ENCODE measurements at places on chromosomes 7 and 10.

DNA sequence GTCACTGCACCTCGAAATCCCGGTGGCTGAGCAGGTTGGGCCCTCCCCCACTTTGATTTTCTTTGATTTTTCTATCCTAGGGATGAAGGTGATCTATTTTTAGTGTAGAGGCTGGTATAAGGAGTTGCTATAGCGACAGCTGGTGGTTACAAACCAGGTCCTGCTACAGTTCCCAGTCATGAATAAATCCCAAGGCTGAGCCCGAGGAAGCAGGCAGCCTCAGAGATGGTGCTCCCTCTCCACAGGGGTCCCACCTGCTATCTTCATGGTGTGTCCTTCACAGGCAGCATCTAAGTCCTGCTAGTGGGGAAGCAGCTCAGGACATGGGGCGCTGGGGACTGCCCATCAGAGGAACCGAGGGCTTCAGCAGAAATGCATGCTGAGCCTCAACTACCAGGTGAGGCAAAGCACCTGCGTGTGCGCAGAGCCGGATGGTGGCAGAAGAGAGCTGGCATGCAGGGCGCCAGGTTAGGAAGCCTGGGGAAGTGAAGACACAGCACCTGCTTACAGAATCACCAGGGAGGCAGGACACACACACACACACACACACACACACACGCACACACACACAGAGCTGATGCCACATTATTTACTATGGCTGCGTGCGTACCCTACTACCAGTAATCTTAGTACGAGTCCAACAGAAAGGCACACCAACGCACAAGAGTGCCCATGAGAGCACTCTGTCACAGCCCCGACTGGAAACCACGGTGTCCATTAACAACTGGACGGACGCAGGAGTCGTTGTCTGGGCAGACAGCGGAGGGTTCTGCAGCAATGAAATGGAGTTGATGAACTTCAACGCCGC, 150.9 kb downstream of the PRKAG2 start:
- no peak for DNase-seq

- DNase-seq, result peak; percentile 82
Observed at GRCh38 chr10:101354328-101355071, 535 bp downstream of the BTRC start.

GRCh38 chr10:17062955-17063484, 66.6 kb downstream of the CUBN start:
- peak; percentile 83 for DNase-seq

GRCh38 chr10:91672021-91672608, 39.2 kb upstream of the PPP1R3C start:
- no peak for DNase-seq

DNA sequence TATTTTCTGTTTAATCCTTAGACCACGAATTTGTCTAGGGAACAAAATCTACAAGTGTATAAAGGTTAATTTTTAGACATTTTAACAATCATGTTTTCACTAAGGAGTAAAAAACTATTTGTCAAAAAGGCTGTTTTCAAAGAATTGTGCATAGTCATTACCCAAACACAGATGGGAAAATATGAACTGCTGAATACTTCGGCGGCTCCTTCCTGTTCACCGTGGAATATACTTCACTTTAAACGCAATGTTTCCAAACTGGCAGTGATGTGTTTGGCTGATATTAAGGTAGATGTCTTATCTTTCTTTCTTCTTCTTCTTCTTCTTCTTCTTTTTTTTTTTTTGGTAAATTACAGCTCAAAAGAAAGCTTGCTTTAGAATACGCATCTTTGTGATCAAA, 41.4 kb downstream of the JCAD start:
- DNase-seq, result no peak

- no peak for DNase-seq
Observed at GRCh38 chr10:126155528-126155927, 232.7 kb downstream of the ADAM12 start.
